M059J (cell line): ENCODE measurements at places on chromosomes 2 and 18.

- no peak for DNase-seq
Measured at GRCh38 chr2:173513107-173513727, 158.5 kb downstream of the CDCA7 start.

DNA sequence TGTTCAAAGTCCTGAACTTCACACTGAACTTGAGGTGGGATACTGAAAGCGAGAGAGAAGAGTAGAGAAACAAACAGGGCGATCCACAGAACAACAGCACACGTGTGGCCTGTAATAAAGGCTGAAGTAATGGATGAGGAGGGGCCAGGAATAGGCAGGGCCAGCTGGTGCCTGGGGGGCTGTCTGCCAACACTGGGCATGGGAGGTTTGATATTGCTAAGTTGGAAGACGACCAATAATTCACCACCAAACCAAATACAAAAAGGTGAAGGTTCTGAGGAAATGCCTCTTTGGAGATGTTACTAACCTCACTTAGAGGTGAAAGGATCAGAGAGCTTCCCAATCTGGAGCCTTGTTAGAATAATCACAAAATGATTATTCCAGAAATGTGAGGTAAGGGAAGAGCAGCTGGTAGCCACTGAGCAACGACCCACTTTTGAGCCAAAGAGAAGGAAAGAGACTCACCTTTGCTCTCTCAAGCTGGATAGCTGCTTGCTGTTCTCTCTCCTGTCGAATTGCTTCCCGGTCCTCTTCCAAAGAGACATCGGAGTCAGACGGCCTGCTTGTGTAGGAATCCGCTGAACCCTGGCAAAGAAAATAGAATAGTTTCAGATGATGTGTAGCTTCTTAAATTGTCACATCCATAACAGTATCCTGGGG lies 54.7 kb upstream of the ARL5A start:
- no peak for DNase-seq

GRCh38 chr2:10183146-10183675 lies 60.7 kb downstream of the RRM2 start:
- no peak for DNase-seq

- DNase-seq = peak; percentile 31
Measured at GRCh38 chr2:26469092-26469710, 8.7 kb downstream of the OTOF start.

GRCh38 chr2:27071277-27071989 lies at the start of gene OST4:
OST4 (minus strand) TSS chr2:27071654.
- peak; percentile 88 for DNase-seq

GRCh38 chr2:232137356-232138147 lies 176.0 kb downstream of the DIS3L2 start:
- no peak for DNase-seq

- peak; percentile 54 for DNase-seq
Measured at GRCh38 chr2:206642075-206643025, at the start of gene FAM237A. FAM237A (plus strand) TSS chr2:206642487; CDS start chr2:206644237, 1,750 bp downstream.

- no peak for DNase-seq
Measured at GRCh38 chr2:50720697-50721315, 311.1 kb downstream of the NRXN1 start.

DNA sequence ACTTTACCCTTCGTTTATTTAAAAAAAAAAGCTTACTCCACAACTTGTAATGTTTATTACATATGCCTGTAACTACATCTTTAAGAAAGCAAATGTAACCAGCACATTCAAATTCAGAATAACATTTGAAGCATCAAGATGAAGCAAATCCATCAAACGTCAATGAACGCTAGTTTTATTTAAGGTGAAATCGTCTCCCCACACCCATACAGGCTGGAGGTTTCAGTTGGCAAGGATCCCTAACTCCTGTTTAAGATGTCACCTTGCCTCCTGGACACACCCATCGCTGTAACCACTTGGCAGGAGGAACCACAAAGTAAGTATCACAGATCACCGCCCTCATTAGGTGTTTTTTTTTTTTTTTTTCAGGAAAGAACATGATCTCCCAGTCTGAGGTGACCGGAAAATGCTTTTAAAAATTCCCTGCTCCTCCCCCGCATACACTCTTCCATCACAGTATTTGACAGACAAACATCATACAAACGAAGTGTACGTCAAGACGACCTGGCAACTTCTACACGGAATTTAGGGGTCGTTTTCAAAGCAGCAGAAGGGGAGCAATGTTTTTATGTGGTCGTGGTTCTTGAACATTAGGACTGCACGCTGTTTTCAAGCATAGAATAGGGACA lies 19.7 kb upstream of the STPG4 start:
- DNase-seq = peak; percentile 84

DNA sequence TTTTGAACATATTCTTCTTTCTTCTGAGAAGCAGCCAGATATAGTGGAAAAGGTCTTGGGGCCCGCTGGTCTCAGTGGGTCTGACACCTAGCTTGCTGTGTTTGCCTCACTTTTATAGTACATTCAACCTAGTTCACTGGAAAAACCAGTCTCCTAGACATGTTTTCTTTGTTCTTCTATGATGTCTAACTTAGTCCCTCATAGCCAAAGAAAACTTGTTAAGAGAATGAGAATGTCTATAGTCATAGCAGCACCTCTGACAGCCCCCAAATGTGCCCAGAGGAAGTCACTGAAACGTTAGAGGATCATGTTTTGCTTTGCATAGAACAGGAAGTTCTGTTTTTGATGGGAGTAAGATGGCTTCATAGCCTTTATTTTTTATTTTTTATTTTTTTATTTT lies 40.3 kb downstream of the TNFRSF11A start:
- DNase-seq = no peak

DNA sequence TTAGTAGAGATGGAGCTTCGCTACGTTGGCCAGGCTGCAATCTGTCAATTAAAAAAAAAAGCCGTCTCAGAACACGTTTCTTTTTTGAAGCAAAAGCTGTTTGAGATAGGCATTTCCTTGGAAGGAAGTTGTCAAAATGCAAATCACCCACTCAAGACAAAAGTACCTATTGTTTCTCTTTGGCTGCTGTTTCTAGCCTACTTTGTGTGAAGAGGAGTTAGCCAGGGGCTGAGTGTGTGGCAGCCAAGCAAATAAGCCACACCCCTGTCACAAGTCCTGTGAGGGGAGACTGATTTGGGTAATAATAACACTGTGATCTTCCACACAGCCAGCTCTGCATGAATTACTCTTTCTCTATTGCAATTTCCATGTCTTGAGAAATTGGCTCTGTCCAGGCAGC lies 47.4 kb upstream of the CDCA7 start:
- no peak for DNase-seq

- DNase-seq = no peak
Measured at GRCh38 chr2:194464964-194465638, 1191.9 kb upstream of the SLC39A10 start.

DNA sequence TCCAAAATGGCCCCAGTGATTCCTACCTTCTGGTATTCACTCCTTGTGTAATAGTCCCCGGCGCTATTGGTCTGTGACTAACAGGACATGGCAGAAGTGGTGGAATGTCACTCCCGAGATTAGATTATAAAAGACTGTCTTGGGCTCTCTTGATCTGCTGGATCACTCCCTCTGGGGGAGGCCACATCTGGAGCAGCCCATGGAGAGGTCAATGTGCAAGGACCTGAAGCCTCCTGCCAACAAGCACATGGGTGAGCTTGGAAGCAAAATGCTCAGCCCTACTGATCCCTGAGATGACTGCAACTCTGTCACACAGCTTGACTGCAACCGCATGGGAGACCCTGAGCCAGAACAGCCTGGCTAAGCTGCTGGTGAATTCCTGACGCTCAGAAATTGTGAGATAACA lies 94.3 kb upstream of the GLI2 start:
- DNase-seq = peak; percentile 9

- peak; percentile 70 for DNase-seq
Measured at GRCh38 chr18:45626330-45627203, 11.3 kb downstream of the SLC14A2 start.

- DNase-seq = peak; percentile 90
Measured at GRCh38 chr18:3889803-3890202, 439.8 kb downstream of the TGIF1 start.

- no peak for DNase-seq
Measured at GRCh38 chr18:73245345-73245744, 377.6 kb upstream of the NETO1 start.

- no peak for DNase-seq
Measured at GRCh38 chr2:5076599-5076998, 615.6 kb upstream of the SOX11 start.

DNA sequence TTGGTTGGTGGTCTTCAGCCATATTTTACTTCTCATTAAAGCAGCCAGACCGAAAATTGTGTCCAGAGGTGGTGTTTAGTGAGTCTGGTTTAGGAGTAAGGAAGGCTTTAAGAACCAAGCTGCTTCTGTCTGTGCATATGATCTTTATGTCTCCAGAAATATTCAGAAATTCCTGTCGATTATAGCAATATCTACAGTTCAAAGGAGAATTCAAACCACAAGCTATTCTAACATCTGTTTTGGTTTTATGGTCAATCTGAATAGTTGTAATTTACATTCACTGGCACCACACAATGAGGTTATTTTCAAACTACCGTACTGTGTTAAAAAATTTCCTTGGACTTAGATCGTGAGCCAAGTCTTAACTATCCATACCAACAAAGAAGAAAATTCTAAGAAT lies 11.3 kb downstream of the UPP2 start:
- DNase-seq = no peak

- peak; percentile 90 for DNase-seq
Measured at GRCh38 chr2:38233231-38233983, 143.7 kb downstream of the ATL2 start.

DNA sequence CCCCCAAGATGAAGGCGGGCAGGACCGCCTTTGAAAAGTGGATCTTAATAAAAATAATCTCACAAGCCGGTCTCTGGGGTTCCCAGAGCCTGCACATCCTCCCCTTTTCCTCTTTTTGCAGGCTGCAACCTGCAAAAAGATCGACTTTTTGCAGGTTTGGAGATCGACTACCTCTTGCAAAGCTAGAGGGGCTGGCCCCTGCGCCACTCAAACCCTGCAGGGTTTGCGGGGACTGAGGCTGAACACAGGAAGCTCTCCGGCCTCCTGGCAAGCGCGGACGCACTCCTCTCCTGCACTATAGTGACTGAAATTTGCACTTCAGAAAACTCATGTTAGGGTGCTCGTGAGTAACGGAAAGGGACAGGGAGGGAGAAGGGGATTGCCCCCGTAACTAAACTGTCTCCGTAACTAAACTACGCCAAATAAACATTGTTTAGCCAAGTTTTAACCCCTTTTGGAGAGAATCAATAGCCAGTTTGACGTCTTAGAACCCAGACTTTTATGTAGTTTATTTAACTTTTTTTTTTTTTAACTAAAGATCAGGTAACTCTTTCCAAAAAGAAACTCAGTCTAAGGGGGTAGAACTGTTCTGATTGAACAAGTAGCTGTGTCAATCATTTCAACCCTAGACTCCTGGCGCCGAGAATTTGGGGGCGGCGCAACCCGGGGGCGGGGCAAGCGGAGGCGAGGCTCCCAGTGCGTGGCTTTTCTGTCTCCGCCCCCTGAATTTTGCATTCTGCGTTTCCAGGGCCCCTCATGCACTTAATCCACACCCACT lies 2.5 kb downstream of the IGFBP5 start:
- peak; percentile 86 for DNase-seq

- peak; percentile 54 for DNase-seq
Measured at GRCh38 chr2:165899311-165899710, 54.3 kb downstream of the TTC21B start.

GRCh38 chr2:28649481-28650265 lies 102.0 kb upstream of the PPP1CB start:
- peak; percentile 84 for DNase-seq

DNA sequence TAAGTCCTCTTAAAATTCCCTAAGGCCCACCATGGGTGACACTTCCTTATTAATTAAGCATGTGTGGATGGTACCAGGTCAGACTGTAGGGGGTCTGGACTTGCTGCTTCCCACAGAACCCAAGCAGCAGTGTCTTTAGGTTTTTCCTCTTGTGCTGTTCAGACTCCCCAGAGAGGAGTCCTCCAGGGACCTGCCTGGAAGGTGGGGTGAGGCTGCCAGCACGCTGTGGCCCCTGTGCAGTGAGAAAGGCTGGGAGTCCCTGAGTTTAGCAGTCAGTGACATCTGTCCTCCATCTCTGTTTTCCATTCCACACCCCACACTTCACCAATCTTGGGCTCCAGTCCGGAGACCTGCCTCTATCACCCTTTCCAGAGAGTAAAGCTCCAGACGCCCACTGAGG lies 18.0 kb upstream of the ST3GAL5 start:
- DNase-seq = no peak

DNA sequence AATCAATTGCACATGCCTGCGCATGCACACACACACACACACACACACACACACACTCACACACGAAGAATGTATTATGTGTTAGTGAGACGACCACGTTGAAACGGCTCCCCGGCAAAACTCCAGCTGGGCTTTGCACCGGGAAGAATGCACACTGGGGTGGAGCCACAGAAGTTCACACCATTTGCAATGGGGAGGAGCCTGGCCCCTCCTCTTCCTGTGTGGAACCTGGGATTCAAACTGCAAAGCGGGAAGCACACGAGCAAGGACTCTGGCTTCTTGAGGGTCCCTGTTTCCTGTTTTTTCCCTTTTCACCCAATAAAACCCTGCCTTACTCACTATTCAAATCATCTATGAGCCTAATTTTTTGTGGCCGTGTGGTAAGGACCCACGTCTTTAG lies 304.0 kb upstream of the TMEFF2 start:
- DNase-seq = peak; percentile 9

DNA sequence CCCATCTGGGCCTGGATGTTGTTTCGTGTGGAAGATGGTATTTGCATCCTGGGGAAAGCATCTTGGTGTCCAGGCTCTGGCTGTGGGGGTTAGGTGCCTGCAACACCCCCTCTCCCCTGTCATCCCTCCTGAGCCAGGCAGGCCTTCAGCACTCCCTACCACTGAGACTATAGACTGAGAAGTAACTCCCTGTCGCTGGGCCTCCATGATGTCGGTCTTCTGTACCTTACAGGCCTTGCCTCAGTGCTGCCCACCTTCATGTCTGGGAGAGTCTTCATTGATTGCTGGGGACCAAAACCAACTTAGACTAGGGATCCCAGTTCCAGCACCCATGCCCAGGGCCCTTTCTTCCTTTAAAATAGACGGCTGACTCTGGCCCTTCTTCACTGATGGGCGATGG lies 33.1 kb upstream of the DNMT3A start:
- no peak for DNase-seq

DNA sequence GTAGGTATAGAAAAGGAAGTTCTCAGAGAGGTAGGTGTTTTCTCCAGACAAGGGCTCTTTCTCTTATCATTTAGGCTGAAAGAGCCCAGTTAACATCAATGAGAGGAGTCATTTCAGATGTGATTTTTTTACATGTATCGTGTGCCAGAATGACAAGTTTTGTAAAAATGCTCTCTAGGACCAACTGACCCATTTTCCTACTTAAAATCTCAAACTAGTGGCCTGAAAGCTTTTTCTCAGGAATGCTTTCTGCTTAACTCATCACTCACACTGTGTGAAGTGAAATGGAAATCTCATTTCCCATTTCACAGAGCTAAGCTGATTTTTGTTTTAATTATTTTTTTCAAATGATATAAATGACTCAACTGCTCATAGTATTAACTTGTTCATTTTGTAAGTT lies 128.7 kb upstream of the CYP26B1 start:
- DNase-seq = peak; percentile 25

- no peak for DNase-seq
Measured at GRCh38 chr18:6414723-6415417, at the start of gene L3MBTL4. L3MBTL4 (minus strand) TSS chr18:6414911; CDS start chr18:6311625, 103,286 bp downstream.
